Mesenchymal stem cell (in vitro differentiated cells and primary cell): ENCODE measurements at places on chromosomes 1 and 21.
A peak's percentile ranks its signal among the peaks of the same experiment; 100 is the strongest.

DNA sequence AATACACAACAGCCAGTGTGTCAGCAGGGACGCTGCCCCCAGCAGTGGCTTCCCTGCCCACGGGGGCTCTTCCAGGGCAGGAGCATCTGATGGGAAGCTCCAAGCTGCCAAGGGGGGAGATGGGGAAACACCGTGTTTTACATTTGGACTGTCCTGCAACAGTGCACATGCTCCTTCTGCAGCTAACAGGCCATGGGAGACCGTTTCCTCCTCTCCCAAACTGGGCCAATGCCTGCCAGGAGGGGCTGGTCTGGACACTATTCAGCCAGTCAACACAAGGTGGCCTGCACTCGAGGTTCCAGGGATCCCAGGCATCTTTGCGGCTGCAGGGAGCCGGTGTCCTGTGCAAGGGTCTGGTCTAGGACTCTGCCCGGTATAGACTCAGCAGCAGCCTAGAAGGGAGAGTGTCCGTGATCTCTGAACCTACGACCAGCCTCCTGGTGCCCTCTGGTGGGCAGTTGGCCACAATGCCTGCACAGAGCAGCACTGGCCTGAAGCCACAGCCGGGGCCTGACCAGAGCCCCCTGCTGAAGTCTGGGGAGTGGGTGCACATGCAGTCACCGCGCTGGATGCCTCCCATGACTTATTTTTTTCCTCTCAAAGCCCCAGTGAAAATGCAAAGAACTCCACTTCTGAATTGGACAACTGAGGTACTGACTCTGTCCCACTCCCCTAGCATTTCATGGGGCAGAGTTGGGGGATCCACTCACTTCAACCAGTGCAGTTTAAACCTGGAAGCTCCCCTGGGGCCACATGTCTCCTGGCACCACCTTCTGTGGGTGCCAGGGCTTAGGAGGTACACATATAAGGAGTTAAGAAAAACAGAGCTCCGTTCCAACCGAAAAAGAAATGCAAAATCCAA is 33.3 kb downstream of the RCC2 start:
- peak; percentile 59 for DNase-seq

DNA sequence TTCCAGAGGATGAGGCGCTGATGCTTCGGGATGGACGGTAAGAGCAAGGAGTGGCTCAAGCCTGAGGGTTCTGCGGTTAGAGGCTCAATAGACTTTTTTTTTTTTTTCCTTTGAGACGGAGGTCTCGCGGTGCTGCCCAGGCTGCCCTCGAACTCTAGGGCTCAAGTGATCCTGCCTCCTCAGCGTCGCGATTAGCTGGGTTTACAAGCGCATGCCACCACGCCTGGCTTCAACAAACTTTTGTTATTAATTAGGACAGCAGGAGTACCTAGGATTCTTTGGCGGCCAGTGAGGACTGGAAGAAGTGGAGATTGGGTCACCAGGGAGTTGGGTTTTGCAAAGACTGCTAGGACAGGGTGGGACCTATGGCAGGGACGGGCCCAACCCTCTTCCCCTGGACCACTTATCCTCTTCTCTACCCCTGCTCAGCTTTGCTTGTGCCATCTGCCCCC is 587 bp downstream of the SCNM1 start:
- DNase-seq = peak; percentile 88

DNA sequence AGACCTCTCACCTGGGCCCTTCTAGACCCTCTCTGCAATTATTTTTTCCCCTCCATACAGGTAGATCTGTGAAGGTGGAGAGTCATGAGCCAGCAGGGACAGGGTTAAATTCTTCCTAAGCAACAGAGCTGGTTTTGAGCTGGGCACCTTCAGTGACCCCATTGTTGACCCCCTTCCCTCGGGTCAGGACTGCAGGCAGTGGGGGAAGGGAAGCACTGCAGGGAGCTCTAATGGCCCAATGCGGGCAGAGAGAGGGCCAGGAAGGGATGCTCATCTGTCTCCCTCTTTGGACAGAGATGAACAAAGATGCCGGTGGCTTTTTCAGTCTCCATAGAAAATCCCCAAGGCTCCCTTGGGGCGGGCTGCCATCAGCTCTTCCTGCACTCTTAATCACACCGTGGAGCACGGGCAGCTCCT is 21.4 kb downstream of the SOX13 start:
- DNase-seq = no peak

GRCh38 chr1:45116820-45117219 is 89.6 kb downstream of the ZSWIM5 start:
- no peak for DNase-seq

GRCh38 chr1:33501309-33501708 is 28.9 kb downstream of the ZSCAN20 start:
- DNase-seq = no peak

DNA sequence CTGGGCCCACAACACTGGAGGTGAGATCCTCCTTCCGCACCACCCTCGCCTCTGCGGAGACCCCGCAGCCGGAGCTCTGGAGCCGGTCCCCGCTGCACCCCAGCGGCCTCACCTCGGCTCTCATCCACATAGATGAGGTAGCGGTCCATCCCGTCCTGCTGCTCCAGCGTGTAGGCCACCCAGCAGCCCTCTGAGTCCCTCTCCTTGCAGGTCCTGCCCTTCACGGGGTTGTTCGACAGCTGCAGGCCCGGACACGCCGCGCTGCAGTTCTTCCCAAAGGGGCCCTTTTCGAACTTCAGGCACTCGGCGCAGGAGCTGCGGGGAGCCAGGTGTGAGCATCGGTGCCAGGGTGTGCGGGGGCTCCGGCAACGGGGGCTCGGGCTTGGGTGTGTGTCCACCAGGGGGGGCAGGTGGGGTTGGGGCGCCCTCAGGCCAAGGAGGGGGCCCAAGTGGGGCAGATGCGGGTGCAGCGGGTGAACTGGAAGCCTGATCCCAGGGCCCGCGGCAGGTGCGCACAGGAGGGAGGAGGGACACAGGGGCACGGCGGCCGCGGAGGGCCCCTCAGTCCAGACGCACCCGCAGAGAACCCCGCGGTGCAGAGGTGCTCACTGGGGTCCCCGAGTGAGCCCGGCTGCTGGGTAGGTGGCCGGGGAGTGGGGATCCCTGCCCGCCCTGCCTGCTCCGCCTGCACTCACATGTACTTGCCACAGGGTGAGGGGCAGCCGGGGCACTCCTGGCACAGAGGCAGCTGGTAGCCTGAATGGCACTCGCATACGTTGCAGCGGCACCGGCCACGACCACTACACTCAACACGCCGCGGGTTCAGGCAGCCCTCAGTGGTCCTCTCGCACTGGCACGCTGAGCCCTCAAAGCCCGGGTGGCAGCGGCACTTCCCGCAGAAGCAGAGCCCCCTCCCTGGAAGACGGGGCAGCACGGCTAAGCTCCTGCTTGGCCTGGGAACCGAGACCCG is 15.4 kb upstream of the PTTG1IP start:
- no peak for DNase-seq

DNA sequence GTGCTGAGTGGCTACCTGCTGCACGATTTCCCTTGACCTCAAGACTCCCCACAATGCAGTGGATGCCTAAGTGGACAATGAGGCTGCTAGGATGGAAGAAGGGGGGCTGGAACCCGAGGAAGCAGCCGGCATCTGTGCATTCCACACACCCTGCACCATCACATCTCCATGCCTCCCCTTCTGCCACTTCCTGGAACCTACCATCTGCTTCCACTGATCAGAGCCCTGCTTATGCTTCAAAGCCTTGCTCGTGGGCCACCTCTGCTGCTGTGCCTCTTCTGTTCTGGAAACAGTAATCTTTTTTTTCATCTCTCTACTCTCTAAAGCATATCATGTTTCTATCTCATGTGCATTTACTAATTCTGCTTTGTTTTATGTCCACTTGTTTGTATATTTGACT is 66.2 kb upstream of the WDR26 start:
- no peak for DNase-seq

- DNase-seq = no peak
Measured at GRCh38 chr1:172004671-172005070, 163.4 kb downstream of the DNM3 start.

- DNase-seq = no peak
Measured at GRCh38 chr1:242692988-242693387, 168.5 kb upstream of the PLD5 start.

GRCh38 chr1:2228157-2228594 is at the start of gene SKI:
SKI (plus strand) TSS chr1:2228319; CDS start chr1:2228767, 448 bp downstream.
- no peak for DNase-seq

DNA sequence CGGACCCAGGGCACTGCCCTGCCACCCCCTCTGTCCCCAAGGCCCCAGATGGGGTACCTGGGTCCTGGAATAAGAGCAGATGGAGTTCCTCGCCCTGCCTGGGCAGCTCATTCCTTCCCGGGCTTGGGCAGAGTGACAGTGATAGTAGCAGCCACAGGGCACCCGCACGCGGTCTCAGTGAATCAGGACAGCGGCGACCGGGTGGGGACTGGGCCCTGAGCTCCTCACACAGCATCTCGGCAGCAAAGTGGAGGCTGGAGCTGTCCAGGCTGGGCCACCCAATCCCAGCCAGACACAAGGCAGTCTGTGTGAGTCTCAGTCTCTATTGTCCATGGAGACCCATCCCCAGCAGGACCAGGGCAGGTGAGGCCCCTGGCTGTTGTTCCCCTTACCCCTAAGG is 37.4 kb upstream of the CCDC27 start:
- DNase-seq = no peak

DNA sequence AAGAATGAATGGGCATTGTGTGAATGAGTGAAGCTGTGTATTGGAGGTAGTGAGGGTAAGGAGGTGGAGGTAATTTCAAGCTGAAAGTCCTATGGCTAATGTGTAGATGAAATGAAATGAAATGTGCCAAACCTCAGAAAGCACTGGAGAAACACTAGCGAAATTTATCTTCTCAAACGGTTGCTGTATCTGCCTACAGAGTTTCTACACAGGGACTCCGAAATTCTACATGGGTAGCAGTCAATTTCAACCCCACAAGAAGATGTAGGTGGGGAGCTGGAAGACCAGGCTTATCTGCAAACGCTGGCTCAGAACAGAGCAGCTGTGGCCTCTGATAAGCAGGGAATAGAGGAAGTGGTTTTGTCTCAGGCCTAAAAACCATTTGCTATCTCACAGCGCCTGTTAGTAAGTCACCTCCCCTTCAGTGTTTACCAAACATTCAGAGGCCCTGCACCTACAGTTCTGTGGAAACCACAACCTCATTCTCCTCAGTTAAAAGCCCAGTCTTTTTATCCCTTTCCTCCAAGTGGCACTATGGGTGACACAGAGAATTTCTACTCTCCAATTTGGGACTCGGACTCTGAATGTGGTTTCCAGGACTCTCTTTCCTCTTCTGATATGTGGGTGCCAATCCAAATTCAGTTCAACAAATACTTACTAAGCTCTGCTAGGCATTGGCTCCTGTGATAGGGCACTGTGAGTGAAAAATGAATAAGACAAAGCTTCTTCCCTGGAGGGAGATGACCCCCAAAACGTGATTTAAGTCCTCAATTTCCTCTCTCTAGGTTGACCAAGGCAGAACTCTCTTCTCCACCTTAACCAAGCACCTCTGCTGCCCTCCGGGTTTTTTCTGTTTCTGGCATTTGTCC is 17.2 kb upstream of the SLAMF6 start:
- peak; percentile 3 for DNase-seq
